Stimulated activated CD8-positive, alpha-beta memory T cell treated with anti-CD3 and anti-CD28 coated beads, Interleukin-2, amount 100 ng/mL, for 1 hour (primary cell): ENCODE measurements at places on chromosomes 2 and 18.

GRCh38 chr18:37565101-37565976 lies at the start of gene CELF4:
CELF4 (minus strand) TSS chr18:37565798.
- no peak for DNase-seq

GRCh38 chr2:178700922-178701342 lies 106.3 kb downstream of the TTN start:
- DNase-seq = no peak

- no peak for DNase-seq
Measured at GRCh38 chr2:12284487-12284886, 432.2 kb upstream of the TRIB2 start.

GRCh38 chr18:63867368-63868125 lies 20.0 kb upstream of the SERPINB2 start:
- DNase-seq = no peak

DNA sequence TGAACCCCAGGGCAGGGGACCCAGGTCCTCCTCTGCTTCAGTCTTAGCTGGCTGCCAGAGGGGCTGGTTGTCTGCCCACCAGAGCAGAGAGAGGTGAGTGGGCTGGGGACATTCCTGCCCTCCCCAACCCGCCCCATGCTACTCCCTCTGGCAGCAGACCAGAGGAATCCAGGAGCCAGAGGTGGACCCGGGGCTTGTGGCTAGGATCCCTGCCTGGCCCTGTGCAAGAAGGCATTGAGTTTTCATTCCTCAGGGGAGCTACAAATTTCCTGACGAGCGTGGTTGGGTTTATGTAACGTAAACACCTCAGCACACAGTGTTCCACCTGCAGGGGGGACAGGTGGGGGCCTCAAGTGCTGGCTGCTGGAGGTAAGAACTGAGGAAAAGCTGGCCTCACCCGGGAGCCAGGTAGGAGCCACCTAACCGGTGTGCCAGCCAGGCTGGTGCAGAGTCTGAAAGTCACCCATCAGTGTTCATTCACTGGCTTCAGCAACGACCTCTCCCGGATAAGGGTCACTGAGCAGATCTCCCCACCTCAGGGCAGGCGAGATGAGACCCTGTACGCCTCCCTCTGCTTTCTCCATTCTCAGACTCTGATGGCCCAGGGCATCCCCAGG lies 246.8 kb downstream of the DYSF start:
- no peak for DNase-seq

DNA sequence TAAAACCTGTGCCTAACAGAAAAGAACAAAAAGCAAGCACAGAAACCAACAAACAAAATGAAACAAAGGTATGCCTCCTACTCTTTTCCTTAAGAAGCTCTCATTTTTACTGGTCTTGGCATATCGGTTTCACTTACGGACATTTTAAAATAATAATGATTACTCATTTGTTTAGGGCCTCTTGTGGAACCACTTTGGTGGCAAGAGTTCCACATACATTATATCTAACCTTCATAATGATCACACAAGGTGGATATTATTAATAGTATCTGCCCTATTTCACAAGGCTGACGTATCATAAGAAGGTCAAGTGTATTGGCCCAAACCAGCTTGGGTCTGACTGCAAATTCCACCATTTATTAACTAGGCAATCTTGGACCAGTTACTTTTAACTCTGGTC lies 304.7 kb downstream of the TCF4 start:
- DNase-seq = no peak

GRCh38 chr2:142734231-142734630 lies 143.2 kb upstream of the KYNU start:
- DNase-seq = no peak

GRCh38 chr2:174344716-174345461 lies 10.1 kb downstream of the SP9 start:
- no peak for DNase-seq

DNA sequence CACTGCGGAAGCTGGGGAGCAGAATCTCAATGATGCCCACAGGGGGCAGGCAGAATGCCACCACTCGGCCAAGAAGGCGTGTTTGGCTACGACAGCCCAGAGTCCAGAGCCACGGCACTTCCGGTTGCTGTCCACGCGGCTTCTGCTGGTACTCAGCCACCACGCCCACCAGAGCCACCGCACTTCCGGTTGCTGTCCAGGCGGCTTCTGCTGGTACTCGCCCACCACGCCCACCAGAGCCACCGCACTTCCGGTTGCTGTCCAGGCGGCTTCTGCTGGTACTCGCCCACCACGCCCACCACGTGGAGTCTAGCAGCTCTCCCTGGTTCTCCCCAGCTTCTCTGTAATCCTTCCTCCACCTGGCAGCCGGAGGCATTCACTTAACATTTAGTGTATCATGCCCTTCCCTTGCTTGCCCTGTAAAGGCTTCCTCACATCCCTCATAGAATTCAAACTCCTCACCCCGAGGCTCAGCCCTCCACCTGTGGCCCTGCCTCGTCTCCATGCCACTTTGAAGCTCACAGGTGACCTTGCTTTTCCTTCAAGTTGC lies 40.1 kb upstream of the APCDD1 start:
- DNase-seq = no peak

GRCh38 chr18:36020174-36020711 lies 47.1 kb downstream of the RPRD1A start:
- no peak for DNase-seq

- no peak for DNase-seq
Measured at GRCh38 chr2:49687918-49688317, 533.6 kb upstream of the FSHR start.

DNA sequence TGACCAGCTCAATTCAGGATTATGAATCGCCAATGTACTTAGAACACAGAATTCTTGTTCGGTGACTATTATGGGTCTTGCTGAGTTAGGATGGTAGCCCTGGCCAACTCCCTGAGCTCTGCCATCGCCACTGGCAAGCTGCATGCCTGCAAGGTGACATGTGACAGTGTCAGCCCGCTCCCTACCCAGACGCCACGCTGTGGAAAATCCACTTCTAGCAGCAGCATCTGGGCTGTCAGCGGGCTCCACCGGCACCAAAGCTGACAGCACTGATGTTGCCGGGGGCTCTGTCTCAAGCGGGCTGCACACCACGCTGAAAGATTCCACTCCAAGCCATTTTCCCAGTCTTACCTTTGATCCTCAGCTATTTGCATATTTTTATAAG lies 100.7 kb downstream of the MYT1L start:
- no peak for DNase-seq

DNA sequence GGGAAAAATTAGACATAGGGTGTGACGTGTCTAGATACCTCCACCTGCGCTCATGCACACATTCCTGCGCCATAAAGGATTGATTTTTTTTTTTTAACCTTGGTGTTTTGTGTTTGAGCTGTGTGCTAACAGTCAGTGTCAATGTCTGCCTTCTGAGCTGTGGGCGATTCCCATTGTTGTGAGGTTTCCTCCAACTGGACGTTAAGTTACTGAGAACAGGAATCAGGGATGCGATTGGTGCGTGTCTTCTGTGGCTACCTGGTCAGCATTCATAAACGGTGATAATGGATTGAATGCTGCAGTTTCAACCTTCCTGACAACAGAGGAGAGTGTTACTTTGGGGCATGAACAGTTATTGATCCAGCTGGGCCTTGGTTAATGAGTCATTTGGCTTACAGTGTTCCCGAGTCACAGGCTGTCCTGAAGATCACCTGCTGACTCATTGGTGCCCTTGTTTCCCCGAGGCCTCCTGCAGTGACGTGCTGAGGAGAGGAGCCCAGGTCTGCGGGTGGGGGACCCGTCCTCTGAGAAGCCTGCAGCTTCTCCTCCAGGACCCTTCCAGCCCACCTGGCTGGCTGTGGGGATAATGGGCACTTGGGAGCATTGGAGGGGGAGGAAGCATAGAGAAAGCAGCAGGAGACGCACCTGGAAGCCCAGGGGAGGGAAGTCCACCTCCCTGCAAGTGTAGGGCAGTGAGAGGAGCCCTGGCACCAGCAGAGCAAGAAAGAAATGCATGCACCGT lies 25.8 kb upstream of the CABYR start:
- no peak for DNase-seq

GRCh38 chr2:37324536-37324785 lies 172 bp downstream of the PRKD3 start:
- DNase-seq = peak; percentile 45

DNA sequence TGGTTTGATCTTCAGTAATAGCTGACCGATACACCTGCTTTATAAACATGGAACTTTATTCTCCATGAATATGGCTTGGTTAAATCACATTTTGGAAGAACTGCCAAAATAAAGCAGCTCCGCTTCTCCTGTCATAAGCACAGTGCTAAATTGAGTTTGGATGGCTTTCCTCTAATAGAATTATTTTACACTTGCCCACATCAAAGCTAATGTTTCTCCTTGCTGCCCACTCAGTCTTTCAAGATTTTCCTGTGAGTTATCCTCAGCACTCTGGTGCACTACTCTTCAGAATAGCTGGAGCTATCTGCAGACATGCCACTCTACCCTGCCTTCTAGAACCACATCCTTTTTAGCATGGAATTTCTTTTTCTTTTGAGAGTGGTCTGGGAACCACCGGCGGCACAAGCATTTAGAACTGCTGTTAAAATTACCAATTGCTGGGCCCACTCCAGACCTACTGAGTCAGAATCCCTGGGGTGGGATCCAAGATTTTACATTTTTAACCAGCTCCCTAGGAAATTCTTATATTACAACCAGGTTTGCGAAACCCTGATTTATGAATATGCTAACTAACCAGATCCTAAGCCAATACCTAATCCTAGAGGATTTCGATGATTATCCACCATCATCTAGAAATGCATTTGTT lies 283.3 kb downstream of the AFF3 start:
- no peak for DNase-seq

GRCh38 chr2:232126301-232127099 lies 165.0 kb downstream of the DIS3L2 start:
- no peak for DNase-seq

GRCh38 chr18:58216071-58216481 lies 172.1 kb downstream of the NEDD4L start:
- no peak for DNase-seq

DNA sequence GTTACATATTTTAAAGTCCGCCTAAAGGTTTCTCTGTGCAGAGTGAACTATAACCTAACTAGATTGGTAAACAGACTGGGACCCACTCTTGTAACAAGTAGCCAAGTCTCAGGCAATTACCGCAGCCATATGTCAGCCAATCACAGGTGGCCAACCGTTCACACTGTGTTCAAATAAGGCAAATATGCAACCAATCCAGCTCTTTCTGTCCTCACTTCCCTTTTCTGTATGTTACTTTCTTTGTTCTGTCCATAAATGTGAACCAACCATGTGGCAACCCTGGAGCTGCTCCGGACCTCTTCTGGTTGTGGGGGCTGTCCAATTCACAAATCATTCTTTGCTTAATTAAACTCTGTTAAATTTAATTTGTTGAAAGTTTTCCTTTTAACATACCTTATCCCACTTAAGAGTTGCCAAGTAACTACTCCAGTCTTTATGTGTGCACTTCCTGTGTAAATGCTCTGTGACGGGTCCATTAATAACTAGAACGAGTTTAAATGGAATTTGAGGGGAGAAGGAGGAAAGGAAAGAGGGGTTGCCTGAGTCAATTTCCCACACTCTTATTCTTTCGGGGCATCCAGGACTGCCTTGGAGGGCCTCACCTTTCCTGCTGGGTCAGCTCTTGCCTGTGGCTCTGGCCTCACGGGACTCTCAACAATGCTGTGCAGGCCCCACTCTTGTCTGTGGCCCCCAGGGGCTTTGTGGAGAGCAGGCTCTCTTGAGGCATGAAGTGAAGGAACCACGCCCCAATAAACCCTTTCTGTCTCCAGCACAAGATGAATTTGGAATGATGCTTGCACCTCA lies 6.6 kb upstream of the RPL37A start:
- no peak for DNase-seq

DNA sequence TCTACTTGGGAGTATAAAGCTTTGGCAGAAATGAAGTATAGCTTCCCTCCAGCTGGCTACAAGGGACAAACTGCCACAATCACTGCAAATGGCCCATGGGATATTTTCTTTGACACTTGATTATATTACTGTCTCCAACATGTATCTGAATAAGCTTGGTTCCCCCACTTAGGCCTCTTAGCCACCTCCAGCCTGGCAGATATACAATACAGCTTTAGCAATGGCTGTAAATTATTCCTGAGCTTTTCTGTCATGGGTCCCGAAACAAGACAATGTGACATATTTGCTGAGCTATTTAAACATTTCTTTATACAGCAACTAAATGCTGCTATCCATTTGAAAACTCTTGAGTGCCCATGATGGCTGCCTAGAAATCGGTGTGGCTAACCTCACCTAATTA lies 406.2 kb downstream of the SUCLG1 start:
- DNase-seq = no peak

- DNase-seq = no peak
Measured at GRCh38 chr2:196427986-196428634, 211.4 kb upstream of the CCDC150 start.

- DNase-seq = no peak
Measured at GRCh38 chr2:229175497-229175863, 95.6 kb downstream of the PID1 start.

DNA sequence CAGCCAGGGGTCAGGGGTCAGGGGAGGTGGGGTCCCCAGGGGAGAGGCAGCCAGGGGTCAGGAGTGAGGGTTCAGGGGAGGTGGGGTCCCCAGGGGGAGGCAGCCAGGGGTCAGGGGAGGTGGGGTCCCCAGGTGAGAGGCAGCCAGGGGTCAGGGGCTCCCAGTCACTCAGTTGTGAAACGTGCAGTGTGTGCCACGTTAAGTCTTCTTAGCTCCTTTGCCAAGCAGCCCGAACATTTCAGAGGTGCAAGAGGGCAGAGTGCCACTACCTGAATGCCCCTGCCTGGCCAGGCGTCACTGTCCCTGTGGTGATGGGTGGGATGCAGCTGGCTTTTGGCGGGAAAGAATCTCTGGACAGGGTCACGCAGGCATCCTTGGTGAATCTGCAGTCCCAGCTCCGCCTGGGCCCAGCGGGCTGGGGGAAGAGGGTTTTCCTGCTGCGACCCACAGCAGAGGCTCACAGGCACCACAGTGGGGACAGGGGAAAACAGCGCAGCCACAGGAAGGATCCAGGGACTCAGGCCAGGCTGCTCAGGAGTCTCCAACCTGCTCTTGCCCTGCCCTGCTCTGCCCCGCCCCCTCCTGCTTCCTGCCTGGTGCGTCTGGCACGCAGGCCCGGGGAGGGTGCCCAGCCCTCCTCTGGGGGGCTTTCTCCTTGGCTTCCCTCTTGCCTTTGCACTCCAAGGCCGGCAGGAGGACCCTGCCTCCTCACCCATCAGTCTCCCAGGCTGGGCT lies 188.3 kb downstream of the TWIST2 start:
- no peak for DNase-seq

GRCh38 chr18:62807396-62807795 lies 92.1 kb downstream of the PHLPP1 start:
- DNase-seq = no peak

- DNase-seq = no peak
Measured at GRCh38 chr2:43605079-43605655, 9.3 kb upstream of the THADA start.

- DNase-seq = no peak
Measured at GRCh38 chr2:69493268-69493667, 56.0 kb upstream of the NFU1 start.

- no peak for DNase-seq
Measured at GRCh38 chr2:120132691-120133090, 90.5 kb downstream of the TMEM185B start.

DNA sequence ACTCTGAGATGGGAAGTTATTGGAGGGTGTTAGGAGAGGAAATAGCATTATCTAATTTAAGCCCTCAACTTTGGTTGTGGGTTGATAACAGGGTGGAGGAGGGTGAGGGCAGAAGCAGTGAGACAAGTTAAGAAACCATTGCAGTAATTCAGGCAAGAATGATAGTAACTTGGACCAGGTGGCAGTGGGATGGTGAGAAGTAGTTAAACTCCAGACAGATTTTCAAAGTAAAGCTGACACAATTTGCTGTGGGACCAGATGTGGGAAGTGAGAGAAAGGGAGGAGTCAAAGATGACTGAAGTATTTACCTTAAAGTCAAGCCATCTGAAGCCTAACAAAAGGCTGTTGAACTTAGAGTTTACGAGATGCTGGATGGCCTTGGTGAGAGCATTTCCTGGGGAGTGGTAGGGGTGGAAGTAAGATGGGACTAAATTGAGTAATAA lies 163.2 kb upstream of the KLF7 start:
- DNase-seq = no peak
